ENCODE measurements at places on chromosomes 4 and X.

DNA sequence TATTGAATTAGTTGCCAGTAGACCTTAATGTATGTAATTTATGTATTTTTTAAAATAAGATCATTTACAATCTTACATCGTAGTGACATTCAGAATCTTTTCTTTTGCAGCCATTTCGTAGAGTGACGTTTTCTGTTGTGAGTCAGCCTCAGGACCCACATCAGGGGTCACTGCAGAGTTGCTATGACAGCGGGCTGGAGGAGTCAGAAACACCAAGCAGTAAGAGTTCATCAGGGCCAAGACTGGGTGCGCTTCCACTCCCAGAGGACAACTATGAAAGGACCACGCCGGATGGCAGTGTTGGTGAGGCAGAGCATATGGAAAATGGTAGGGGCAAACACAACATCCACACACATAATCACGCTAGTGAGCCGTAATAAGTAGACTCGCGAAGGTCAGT lies 199.9 kb downstream of the PCDH7 start:
- no peak for DNase-seq

DNA sequence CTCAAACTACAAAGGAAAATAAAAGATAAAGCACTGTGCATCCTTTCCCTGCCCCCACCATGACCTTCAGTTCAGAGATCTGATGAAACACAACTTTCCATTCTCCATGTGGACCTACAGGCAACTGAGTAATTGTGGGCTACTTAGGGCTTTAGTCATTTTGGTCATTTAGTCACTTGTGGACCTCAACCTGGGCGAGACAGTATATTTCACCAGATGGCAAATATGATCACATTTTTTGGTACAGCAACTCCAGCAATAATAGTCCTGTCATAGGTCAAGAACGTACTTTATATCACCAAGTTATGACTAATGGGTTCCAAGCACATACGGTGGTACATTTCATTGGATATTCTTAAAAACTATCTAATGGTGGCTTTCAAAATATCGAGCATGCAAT lies 141.2 kb downstream of the PDGFC start:
- DNase-seq, result peak; percentile 29

DNA sequence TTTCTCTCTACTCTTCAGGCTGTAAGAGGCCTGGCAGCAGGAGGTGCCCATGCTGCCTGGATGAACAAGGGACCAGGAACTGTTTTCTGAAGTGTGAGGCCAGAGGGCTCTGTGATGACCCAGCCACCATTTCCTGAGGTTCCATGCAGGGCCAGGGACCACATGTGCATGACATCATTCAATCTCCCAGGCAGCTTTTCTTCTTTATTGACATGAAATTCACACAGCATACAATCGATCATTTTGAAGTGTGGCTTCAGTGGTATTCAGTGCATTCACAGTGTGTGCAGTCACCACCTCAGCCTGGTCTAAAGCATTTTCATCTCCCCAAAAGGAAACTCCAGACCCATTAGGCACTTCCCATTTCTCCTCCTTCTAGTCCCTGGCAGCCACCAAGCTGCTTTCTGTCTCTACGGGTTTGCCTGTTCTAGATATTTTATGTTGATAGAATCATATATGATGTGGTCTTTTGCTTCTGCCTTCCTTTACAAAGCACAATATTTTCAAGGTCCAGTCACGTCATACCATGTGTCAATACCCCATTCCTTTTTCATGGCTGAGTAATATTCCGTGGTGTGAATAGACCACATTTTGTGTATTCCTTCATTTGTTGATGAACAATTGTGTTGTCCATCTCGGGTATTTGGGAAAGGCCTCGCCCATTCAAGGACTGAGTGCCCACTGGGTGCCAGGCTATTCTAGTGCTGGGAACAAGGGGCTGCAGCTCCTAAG lies 93.1 kb downstream of the PSAPL1 start:
- no peak for DNase-seq

- DNase-seq, result no peak
Observed at GRCh38 chr4:41427931-41428600, 109.9 kb upstream of the LIMCH1 start.

DNA sequence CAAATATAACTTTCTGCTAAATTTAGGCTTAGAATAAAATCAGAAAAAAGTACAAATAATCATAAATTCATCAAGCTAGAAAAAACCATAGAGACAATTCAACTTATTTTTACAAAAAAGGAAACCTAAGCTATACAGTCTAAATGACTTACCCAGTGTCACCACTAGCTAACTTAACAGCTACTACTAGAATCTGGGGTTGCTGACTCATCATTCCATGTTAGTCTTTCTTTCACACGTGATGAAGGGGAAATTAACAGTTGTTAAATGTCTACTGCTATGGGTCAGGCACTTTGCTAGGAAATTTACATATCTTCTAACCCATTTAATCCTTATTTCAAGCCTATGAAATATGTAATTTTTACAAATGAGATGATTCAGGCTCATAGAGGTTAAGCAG lies 349.3 kb upstream of the GALNT7 start:
- DNase-seq, result no peak

DNA sequence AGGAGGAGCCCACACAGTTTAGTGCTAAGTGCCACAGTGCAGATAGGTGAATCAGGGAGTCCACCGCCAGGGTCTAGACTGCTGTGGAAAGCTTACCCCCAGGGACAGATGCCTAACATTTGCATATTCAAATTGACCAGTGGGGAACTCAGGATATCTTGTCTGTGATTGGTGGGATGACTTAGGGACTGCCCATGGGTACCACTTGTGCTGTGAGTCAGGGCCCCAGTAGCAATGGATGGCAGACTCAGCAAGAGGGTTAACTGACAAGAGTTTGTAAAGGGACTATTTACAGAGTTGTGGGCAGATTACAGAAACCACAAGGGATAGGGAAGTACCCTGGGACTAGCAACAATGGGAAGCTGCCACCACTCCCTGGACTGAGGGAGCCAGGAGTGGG lies 282.1 kb downstream of the BCOR start:
- no peak for DNase-seq

DNA sequence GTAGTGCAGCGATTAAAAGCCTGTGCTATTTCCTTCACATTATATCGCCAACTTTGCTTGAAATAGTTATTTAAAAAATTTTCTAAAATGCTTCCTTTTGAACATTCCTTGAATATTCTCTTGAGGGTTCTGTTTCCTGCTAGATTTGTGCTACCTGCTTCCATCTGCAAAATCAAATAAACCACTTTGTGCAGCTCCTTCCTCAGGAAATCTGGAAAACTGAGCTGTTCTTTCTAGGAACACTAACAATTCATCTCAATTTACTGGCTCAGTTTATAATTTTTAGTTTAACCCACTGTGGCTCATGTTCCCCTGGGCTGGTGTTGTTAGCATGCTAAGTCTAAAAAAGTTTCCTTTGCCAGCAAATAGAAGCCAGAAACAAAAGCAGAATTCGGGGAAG lies 88.1 kb upstream of the LCORL start:
- no peak for DNase-seq

- DNase-seq, result peak; percentile 4
Observed at GRCh38 chr4:150310159-150310895, 232.1 kb downstream of the DCLK2 start.

GRCh38 chr4:6200922-6201362 lies 593 bp upstream of the JAKMIP1 start:
- no peak for DNase-seq

GRCh38 chr4:7186031-7186430 lies 6.3 kb upstream of the SORCS2 start:
- no peak for DNase-seq

GRCh38 chr4:36758312-36759178 lies 477.1 kb downstream of the DTHD1 start:
- no peak for DNase-seq

GRCh38 chr4:124083711-124084110 lies 628.8 kb downstream of the ANKRD50 start:
- DNase-seq, result no peak

GRCh38 chr4:95546221-95546620 lies 2.6 kb downstream of the UNC5C start:
- no peak for DNase-seq

- DNase-seq, result no peak
Observed at GRCh38 chr4:132934911-132935310, 214.2 kb upstream of the PCDH10 start.

- no peak for DNase-seq
Observed at GRCh38 chr4:159158083-159158617, 55.3 kb downstream of the RAPGEF2 start.

GRCh38 chrX:111616786-111617185 lies 64.2 kb upstream of the ALG13 start:
- DNase-seq, result no peak

DNA sequence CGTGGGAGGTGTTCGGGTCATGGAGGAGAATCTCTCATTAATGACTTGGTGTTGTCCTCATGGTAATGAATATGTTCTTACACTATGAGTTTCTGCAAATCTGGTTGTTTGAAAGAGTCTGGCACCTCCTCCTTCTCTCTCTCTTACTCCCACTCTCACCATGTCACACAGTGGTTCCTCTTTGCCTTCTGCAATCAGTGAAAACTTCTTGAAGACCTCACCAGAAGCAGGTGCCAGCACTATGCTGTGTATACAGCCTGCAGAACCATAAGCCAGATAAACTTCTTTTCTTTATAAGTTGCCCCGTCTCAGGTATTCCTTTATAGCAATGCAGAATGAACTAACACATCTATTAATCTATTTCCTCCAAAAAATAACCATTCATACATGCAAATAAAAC lies 275.0 kb downstream of the ANTXR2 start:
- DNase-seq, result no peak

DNA sequence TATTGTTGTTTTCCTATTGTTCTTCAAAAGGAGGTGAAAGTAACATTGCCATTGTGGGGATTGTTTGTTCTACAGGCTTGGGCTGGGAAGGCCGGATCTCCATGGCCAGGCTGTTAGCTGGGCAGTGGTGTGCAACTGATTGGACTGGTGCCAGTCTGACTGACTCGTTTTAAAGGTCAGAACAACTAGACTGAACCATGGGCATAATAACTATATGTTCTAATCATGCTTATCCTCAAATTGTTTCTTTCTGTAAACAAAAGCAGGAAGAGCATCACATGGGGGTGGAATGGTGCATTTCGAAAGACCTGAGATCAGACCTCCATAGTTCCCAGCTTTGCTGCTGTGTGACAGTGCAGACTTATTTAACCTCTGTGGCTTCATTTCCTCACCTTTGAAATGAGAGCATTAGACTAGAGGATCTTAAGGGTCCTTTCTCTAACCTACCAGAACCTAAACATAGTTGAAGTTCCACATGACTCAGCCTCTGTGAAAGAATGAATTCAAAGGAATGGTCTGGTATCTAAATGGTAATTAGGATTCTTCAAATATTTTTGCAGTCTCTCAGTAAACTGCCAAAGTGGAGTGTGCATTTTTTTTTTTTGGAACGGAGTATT lies 66.7 kb upstream of the PGRMC2 start:
- peak; percentile 57 for DNase-seq

GRCh38 chrX:87744391-87744790 lies 226.8 kb downstream of the KLHL4 start:
- DNase-seq, result no peak

DNA sequence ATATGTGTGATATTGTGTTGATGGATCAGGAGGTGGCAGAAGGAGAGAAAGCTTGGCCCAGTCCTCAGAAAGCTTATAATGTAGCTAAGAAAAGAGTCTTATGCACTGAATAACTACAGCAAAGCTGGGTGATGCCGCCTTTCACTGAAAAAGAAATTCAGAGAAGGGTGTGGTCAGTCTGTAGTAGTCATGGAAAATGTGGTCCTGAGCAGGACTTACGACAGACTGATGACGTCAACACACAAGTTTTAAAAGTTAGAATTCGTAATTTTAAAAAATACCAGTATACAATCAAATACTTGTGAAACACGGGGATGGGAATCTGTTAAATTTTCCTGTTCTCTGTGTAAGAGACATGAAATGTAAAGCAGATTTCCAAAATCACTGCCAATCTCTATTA lies 87.0 kb upstream of the RAPGEF2 start:
- DNase-seq, result no peak

DNA sequence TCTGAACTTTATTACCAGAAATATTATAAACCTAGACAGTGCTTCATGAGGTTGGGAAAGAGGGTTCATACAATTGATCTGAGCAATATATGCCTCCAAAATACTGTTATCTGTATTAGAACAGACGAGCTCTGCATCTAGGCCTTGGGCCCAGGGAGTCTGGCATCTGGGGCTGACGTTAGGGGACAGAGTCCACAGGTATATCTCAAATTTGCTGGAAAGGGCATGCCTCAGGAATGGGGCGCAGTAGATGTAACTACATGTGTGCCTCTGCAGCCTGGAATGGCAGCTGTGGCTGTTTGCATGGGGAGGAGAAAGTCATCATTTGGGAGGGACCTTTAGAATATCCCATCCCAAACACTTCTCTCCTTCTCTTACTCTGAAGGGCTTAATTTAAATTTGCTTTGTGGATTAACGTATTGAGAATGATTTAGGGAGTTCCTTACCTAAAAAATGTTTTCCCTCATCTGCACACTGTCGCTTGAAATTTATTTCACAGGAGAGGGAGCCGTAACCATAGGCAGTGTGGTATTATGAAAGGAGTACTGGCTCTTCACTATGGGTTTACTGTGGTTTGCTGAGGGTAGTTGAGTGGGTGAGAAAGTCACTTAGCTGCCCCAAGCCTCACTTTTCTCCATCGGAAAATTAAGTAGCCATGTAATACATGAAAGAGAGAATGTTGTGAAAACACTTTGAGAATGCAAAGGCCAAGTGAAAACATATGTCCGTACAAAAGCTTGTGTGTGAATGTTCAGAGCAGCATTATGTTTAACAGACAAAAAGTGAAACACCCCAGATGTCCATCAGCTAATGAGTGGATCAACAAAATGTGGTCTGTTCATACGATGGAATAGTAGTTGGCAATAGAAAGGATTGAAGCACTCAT lies 5.9 kb downstream of the ADD1 start:
- no peak for DNase-seq

DNA sequence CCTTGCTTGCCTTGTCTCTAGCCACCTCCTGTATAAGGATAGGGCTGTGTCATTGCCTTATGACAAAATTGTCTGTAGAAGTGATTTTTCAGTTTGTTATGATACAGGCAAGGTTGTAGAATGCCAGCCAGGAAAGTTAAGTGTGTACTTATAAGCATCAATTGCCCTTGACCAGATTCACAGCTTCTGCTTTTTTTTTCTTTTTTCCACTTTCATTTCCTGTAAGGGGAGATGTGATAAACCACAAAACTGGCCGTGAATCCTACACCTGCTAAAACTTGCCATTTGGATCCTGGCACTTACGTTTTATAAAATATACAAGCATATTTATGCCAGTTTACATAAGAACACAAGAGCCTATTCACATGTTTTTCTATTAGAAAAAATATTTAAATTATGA lies 35.0 kb upstream of the BMPR1B start:
- DNase-seq, result no peak

DNA sequence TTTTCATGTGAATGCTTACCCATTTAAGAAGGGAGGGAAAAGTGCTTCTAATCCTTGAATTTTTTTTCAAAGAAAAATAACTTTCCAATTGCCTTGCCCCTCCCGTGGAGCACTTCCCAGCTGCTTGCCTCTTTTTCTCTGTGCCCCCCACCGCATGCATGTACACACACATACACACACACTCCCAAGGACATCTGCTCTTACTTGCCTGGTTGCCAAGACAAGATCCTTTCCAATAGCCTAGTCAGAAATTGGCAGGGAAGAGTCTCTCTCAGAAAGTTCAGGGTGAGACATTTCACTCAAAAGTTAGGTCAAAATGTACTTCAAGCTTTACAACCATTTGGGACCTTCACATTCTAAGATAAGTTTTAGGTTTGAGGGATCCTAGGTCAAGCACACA lies 10.9 kb downstream of the HHIP start:
- no peak for DNase-seq

GRCh38 chrX:69027181-69028005 lies 137.9 kb downstream of the PJA1 start:
- DNase-seq, result no peak
